ENCODE measurements at places on chromosomes 13 and 19. TPM values are rescaled to one million over a fixed set of nuclear protein-coding genes. Genes with fewer than 3 reads are reported as not detected.

- DNase-seq, result no peak
These were observed 674.9 kb downstream of the OLFM4 start for GRCh38 chr13:53703371-53704080.

DNA sequence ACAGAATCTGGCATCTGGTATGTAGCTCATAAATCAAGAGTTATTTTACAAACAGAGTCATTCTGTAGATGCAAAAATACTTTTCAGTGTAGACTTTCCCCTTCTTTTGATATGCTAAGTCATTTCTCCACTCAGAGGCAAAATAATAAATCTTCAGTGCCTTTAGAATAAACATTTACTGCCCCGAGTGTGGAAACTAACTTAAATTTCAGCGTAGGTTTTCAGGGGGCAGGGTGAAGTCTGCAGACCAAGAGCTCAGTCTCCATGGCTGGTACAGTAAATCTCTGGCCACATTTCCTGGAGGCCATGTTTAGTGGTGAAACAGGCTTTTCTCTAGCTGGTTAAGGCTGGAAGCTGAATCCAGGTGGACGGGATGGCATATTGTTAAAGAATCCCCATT lies 13.1 kb upstream of the ADPRHL1 start:
- DNase-seq, result no peak

GRCh38 chr13:83657281-83657680 lies 225.0 kb downstream of the SLITRK1 start:
- DNase-seq, result no peak

The TYROBP gene
- 47.7 TPM for total RNA-seq

DNA sequence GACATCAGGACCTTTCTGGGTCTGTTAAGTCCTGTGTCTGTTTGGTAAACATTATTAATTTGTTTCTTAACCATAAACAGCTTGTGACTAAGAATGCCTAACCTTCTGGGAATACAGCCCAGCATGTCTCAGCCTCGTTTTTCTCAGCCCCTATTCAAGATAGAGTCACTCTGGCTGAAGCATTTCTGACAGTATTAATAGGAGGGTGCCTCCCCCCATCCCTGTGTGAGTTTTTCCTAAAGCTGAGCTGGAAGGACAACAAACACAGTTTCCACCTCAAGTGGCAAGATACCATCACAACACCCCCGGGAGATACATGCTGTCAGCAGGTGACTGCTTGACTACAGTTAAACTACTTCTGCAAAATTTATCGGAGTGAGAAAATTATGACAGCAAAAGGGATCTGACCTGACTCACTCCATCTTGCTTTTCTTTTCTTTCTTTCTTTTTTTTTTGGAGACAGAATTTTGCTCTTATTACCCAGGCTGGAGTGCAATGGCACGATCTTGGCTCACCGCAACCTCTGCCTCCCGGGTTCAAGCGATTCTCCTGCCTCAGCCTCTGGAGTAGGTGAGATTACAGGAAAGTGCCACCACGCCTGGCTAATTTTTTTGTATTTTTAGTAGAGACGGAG lies 59.3 kb upstream of the ABCC4 start:
- no peak for DNase-seq

DNA sequence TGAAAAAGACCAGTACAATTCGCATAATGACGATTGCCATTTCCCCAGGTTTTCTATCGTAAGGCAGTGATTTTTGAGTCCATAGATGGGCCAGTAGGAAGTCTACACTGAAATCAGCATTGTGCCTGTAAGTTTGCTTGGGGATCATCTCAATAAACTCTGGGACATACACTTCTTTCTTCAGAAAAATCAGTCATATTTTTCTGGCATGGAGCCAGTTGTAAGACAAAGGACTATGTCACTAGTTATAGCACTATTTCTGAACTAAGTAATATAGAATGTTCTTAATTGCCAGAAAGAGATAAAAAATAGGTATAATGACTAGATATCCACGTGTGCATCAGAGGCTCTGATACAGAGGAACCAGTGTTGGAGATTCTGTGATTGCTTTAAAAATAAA lies 243.5 kb downstream of the LMO7 start:
- no peak for DNase-seq

DNA sequence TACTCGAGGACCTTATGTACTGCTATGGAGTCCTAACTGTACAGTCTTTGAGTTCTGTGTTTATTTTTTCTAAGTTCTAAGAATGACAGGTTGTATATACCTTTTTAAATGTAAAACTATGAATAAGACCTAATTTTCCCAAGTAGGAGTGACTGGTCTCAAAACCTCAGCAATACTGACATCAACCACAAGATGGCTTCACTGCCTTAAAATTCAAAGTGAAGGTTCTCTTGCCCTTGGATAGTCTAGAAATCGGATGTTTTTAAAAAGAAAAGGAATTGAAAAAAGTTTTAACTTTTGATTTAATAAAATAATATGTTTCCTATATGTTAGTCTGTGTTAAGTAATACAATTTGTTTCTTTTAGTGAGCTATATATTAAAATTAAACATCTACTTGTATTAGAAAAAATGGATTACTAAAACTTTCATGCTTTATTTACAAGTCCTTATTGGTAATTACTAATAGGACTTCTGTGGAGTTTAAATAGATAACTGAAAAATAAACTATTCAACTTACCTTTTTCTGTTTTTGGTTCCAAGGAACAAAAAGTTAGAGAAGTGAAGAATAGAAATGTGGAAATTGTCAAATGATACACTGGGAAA lies 52.0 kb downstream of the TDRD3 start:
- peak; percentile 15 for DNase-seq

DNA sequence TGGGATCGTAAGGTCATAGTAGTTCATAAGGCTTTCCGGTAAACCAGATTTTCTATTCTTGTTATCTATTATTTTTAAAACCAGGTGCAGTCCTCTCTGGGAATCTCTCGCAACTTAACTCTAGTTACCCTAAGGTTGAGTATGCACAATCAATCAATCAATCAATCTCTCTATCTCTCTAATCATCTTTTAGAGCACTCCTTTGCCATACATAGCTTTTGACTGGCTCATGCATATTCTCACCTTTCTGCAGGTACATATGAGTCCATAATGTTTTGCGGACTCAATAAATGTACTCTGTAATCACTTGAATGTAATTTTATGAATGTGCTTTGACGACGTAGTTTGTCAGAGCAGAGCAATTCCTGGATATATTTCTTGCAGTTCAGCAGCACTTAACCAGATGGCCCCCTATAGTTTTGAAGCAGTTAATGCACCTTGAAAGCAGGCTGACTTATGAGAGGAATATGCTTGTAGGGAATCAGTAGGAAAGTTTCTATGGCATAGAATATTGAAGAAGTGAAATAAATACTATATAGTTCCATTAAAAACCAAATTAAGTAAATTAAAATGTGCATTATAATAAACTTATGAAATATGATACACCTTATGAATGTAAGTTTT lies 524.7 kb downstream of the GPC5 start:
- no peak for DNase-seq

DNA sequence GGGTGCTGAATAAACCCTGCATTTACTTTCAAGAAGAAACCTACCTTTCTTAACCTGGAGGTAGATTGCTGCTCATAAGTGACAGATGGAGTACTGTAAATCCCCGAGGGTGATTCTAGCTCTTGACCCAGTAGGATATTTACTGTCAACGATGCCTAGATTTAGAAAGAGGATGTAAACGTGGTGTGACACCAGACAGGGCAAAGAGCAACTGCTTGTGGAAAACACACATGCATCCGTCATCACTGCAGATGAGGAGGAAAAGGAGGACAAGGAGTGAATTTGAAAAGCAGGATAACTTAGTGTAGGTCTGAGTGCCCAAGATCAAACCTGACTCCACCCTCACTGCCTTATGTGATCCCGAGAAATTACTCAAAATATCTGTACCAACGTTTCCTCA lies 9.8 kb upstream of the CLN5 start:
- DNase-seq, result no peak

The MBD3L3 gene
- not detected for total RNA-seq

The RFX2 gene
- total RNA-seq, result 5.0 TPM

GRCh38 chr19:29538146-29538545 lies 12.4 kb downstream of the VSTM2B start:
- DNase-seq, result no peak

DNA sequence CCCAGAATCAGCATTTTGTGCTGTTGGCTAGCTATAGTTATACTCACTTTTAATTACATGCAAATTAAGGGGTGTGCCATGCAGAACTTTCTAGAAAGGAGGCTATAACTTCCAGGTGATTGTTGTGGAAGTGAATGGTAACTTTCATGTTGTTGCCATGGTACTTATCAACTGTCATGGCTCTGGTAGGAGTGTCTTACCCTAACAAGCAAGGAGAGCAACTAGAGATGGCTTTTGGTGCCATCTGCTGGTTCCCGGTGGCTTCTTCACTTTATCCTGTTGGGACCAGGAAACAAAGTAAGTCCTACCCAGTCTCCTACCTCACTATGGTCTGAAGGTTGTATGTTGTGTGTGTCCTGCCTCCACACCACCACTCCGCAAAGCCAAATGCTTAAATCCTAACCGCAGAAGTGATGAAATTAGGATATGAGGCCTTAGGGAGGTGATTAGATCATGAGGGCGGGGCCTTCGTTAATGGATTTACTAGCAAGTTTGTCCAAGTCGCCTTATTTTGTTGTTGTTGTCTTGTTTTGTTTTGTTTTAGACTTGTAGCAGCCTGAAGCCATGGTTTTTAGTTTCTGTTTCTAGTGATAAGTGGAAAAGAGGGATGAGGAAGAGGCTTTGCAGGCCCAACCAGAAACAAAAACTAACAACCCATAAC lies 22.6 kb downstream of the FBXL12 start:
- DNase-seq, result peak; percentile 73

The LEUTX gene
- total RNA-seq, result not detected

The NUP58 gene
- total RNA-seq, result 11.2 TPM

DNA sequence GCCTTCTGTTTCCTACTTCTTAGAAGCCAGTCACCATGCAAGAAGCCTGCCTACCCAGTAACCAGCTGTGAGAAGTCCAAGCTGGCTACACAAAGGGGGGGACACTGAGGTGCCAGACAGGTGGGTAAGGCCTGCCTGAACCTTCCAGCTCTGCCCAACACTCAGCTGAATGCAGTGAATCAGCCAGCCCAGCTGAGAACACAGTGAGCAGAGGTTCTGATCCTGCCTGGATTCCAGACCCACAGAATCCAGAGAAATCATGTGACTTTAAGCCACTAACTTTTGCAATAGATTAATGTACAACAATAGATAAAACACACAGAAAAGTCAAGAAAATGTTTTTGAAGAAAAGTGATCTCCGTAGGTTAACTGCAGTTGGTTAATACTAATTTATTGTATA lies 151.7 kb downstream of the EFNB2 start:
- no peak for DNase-seq

- no peak for DNase-seq
These were observed 241.4 kb downstream of the ENOX1 start for GRCh38 chr13:43545317-43545874.

The SLC10A2 gene
- total RNA-seq, result not detected

DNA sequence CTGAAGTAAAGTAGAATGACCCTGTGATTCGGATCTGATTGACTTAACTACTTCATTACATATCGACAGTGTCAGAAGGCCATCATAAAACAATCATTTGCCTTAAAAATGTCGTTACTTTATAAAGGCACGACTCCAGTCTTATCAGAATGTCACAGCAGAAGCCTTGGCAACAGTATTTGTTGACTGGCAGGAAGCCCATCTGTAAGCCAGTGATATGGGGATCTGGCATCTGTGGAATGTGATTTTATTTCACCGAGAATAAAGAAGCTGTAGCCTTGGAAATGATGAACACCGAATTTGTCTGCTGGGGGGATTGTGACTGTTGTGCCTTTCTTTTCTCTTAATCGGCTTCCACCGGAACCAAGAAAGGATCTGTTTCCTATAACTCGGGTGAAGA lies 362.5 kb downstream of the TDRD3 start:
- DNase-seq, result peak; percentile 5

GRCh38 chr19:1079566-1080111 lies 12.7 kb downstream of the ARHGAP45 start:
- peak; percentile 60 for DNase-seq

DNA sequence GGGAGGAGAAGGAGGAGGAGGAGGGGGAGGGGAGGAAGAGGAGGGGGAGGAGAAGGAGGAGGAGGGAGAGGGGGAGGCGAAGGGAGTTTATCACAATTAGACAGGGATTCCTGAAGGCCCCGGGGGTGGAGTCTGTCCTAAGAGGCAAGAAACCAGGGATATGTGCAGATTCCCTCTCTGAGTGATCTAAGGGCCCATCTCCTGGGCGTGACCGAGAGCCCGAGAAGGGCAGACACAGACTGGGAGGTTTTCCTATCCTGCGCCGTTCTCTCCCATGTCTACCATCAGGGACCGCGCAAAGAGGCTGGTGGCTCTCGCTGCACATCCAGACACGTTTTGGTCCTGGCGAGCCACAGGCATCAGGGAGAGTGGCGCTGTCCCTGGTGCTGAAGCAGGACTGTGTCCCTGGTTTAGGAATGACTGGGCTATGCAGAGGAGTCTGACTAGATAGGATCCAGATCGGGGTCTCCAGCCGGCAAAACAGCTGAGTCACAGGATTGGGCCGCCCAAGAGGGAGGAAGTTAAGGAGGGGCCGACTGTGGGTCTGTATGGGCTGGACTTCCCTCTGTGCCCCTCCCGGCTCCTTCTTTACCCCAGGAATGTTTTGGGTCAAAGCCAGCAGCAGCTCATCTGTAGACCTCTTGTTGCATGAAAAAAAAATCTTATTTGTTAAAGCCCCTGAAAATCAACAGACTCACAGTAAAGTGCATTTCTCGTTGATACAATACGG lies 17.9 kb upstream of the ZNF175 start:
- DNase-seq, result peak; percentile 63

The SELENOV gene
- total RNA-seq, result not detected

DNA sequence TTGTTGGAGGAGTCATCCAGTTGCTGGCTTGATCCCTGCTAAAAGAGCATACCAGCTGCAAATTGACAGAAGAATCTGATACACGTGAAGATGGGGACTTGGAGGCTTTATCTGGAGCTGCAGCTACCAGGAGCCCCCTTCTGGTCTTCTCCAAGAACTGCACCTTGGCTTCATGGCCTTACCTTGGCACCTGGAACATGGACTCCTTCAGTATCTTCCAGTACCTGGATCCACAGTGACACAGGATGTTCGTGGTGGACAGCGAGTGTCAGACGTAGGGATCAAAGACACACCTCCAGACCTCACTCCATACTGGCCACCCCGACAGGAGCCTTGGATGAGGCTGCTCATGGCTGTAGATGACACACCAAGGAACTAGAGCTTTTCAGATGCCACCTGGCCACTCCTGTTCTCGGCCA lies 9.9 kb upstream of the ACSBG2 start:
- DNase-seq, result peak; percentile 41

- DNase-seq, result no peak
These were observed 813.4 kb downstream of the SLITRK6 start for GRCh38 chr13:84985860-84986259.

DNA sequence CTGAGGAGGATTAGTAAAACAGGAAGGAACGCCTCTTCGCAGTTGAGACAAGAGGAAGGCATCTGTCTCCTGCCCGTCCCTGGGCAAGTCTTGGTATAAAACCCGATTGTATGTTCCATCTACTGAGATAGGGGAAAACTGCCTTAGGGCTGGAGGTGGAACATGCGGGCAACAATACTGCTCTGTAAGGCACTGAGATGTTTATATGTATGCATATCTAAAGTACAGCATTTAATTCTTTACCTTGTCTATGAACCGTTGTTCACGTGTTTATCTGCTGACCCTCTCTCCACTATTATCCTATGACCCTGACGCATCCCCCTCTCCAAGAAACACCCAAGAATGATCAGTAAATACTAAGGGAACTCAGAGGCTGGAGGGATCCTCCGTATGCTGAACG lies 722 bp upstream of the TIMM50 start:
- no peak for DNase-seq

The KLK12 gene
- not detected for total RNA-seq

The SIGLEC7 gene
- total RNA-seq, result 0.67 TPM

The AP2S1 gene
- total RNA-seq, result 38.3 TPM

Data from pancreas (tissue), 10 donors.